NCI-H1092 (cell line): ENCODE measurements at places on chromosomes 1 and 21.

- DNase-seq = peak; percentile 25
Observed at GRCh38 chr1:22176258-22176657, 33.4 kb upstream of the WNT4 start.

DNA sequence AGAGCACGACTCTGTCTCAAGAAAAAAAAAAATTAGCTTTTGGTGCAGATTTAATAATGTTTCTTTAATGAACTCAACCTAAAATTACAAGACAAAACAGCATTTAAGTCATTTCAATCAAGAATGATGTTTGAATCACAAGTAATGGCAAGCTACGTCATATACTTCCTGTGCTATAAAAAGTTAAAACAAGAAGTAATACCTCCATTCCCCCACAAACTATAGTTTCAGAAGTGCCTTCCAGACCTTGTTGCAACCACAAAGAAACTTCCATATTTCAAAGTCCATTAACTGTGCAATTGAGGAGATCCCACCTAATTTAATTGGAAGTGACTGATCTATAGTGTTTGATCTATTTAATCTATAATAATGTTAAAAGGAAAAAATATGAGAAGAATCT lies 15.1 kb downstream of the NRDC start:
- no peak for DNase-seq

GRCh38 chr1:199561334-199561733 lies 466.2 kb upstream of the NR5A2 start:
- DNase-seq = no peak

DNA sequence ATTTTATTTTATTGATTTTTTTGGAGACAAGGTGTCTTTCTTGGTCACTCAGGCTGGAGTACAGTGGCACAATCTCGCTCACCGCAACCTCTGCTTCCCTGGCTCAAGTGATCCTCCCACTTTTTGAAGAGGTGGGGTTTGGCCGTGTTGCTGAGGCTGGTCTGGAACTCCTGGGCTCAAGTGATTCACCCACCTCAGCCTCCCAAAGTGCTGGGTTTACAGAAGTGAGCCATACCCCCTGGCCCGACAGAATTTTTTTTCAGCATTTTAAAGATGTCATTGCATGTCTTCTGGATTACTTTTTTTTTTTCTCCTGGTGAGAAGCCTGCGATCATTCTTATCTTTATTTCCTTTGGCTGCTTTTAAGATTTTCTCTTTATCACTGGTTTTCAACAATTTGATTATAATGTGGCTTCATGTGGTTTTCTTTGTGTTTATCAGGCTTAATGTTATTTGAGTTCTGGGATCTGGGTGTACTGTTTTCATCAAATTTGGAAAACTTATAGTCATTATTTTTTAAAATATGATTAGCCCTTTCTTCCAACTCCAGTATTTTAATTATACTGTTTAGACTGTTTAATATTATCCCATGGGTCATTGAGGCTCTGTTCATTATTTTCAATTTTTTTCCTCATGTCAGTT lies 23.1 kb upstream of the PTBP2 start:
- no peak for DNase-seq

DNA sequence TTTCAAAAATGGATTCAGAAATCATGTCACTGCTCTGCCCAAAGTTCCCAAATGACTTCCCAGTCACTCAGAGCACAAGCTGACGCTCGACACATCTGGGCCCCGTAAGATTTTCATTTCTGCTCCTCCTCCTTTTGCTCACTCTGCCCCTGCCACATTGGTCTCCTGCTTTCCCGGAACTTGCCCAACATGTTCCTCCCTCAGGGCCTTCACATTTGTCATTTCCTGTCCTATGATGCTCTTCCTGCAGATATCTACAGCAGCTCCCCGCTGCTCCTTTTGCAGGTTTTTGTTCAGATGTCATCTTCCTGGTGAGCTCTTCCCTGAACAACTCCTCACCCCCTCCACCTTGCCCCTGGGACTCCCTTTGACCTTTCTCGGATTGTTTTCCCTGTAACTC lies 58.5 kb upstream of the IVNS1ABP start:
- no peak for DNase-seq

DNA sequence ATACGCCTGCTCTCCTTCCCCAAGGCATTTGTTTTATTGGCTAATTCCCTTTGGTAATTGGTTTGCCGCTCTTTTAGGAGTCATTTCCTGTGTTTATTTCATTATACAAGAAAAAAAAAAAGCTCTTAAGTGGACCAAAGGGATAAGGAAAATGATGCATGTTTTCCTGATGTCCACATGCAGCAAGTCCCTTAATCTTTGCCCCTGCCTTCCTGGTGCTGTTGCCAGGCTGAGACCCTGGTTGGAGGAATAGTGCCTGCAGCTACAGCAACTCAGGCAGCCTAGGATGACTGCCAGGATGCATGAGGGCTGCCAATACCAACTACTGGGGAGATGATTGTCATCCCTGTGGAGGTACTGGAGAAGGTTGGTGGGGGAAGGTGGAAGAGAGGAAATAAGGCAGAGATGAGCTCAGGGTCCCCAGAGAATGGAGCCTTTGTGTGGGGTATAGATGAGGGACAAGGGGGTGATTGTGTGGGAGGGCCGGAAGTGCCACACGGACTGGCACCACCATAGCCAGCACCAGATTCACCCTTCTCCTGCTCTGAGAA lies 6.1 kb upstream of the GATAD2B start:
- DNase-seq = no peak

DNA sequence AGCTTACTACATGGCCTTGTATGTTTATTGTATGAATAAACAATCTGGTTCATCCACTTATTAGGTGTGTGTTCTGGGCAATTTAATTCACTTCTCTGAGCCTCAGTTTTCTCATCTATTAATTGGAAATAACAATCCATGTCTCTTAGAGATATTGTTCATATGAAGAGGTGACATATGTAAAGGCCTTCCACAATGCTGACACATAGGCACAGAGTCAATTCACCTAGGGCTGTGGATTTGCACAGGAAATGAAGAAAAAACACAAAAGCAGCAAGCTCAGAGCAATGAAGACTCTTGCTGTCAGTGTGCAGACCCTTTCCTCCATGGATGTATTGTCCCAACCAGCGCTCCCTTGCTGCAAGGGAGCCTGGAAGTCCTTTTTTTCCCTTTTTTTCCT lies 195.2 kb upstream of the CAMK1G start:
- DNase-seq = no peak

DNA sequence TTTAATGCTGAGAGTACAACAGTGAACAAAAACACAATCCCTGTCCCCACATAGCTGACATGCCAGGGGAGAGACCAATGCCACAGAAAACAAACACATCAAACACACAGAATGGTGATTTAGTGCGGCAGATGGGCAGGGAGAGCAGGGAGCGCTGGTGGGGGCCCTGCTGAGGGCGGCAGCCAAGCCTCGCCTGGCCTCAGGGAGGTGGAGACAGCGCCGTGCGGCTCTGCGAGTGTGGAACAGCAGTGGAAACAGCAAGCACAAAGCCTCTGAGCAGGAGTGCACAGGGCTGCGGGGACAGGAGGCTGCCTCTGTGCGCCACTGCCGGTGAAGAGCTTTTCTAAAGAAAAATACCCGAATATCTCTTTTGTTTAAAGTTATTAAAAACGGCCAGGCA lies 17.0 kb downstream of the MCM3AP start:
- no peak for DNase-seq

DNA sequence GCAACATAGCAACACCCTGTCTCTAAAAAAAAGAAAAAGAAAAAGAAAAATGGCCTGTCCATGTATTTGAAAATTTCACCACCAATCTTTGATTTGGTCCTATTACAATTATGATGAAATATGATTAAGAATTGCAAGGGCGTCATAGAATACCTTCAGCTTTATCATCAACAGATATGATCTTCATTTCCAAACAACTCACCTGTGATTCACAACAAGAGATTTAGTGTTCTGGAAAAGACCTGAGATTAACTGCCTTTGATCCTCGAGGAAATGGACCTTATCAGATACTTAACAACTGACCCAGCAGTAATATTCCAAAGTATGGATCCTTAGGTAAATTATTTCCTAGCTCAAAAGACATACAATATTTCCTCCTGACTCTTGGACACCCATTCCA lies 3.5 kb upstream of the GSTM4 start:
- DNase-seq = no peak

GRCh38 chr1:234219711-234220110 lies 153.5 kb upstream of the COA6 start:
- DNase-seq = no peak

- no peak for DNase-seq
Observed at GRCh38 chr1:217275655-217276398, 355.1 kb downstream of the GPATCH2 start.

DNA sequence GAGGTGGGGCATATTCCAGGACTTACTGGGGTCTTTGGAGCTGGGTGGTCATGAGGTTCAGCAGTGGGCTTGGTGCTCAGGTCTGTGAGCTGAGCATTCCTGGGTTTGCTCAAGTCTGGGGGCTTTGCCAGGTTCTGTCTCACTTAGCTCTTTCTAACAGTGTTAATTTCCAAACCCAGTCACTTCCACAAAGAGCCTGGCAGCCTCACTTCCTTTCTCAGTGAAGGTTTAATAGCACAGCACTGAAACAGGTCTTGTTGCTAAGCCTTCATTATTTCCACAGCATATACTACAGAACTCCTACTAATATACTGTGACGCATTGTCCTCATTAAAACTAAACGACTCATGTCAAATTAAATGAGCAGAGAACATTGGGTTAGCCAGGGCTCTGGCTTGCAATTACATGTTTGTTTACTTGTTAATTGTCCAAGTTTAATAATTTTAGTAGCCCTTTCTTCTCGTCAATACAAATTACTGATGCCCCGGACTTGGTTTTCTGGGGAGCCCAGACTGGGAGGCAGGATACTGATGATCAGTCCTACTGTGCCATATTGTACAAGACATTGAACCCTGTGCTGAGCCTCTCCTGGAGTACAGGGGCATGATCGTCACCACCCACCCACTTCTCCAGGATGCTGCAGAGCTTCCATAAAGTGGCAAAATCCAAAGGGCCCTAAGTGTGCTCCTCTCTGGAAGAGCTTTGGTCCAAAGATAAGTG lies 170.7 kb downstream of the IER5 start:
- no peak for DNase-seq

DNA sequence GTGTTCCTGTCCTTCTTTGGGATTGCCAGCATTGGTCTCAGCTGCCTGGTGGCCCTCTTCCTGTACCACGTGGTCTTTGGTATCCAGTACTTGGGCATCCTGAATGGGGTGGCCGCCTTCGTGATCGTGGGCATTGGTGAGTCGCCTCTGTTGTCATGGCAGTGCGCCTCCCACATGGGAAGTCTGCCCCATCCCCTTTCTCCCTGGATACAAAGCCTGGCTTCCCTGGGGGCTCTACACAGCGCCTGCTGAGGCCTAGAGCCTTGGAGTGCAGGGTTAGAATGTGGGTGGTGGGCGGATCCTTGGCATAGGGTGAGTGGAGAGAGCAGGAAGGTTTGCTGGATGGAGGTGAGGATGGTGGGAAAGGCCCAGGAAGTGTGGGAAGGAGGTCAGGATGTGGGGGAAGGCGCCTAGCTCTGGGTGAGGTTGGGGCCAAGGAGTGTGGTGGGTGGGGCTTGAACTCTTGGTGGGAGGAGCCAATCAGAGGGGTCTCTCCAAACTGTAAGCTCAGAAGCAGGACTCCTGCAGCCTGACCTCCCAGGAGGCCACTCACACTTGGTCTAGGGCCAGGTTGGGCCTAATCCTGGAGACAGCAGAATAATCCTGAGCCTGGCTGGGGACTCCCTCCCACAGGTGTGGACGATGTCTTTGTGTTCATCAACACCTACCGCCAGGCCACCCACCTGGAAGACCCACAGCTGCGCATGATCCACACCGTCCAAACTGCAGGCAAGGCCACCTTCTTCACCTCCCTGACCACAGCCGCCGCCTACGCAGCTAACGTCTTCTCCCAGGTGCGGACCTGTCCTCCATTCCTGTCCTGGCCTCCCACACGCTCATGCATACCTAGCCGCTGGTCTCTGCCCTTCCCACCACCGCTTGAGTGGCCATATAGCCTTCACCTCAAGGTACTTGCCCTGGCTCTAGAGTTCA lies 36.7 kb downstream of the DISP3 start:
- no peak for DNase-seq

- no peak for DNase-seq
Observed at GRCh38 chr1:162632217-162632666, at the start of gene DDR2. TSS of gene DDR2 (plus strand) at chr1:162632464. CDS start at chr1:162719064, 86,600 bp downstream.

DNA sequence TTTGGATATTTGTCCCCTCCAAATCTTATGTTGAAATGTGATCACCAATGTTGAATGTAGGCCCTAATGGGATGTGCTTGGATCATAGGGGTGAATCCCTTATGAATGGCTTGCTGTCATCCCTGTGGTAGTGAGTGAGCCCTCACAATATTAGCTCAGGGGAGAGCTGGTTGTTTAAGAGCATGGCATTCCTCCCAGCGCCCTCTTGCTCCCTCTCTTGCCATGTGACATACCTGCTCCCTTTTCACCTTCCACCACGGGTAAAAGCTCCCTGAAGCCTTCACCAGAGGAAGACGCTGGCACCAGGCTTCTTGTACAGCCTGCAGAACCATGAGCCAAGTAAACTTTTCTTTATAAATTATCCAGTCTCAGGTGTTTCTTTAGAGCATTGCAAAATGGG lies 305.6 kb downstream of the KCTD3 start:
- DNase-seq = no peak

DNA sequence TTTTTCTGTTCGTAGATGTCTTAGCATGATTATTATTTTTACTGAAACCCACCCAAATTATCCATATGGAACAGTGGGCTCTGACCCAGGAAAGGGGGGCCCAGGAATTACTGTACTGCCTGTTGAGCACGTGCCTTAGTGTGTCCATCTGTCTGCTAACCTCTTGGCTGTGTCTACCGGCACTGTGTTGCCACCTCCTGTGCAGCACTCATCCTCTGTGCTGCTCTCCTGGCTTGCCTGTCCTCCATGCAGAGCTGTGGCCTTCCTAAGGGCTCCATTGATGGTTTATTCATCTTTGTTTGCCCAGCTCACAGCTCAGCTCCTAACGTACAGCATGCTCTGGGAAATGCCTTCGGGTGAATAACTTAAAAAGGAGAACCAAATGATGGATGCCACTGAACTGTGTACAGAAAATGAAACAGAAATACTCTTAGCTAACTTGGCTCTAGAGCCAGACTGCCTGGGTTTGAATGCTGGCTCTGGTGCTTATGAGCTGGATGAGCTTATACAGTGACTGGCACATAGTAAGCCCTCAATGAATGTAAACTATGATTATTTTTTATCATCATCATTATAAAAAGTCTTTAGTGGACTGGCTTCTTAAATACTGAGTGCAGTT lies 11.4 kb upstream of the RPTN start:
- no peak for DNase-seq

GRCh38 chr1:36884801-36885200 lies 149.5 kb downstream of the GRIK3 start:
- DNase-seq = no peak

- DNase-seq = no peak
Observed at GRCh38 chr1:57311006-57311405, 112.9 kb downstream of the DAB1 start.

GRCh38 chr21:35016517-35017188 lies 32.4 kb downstream of the RUNX1 start:
- DNase-seq = no peak

DNA sequence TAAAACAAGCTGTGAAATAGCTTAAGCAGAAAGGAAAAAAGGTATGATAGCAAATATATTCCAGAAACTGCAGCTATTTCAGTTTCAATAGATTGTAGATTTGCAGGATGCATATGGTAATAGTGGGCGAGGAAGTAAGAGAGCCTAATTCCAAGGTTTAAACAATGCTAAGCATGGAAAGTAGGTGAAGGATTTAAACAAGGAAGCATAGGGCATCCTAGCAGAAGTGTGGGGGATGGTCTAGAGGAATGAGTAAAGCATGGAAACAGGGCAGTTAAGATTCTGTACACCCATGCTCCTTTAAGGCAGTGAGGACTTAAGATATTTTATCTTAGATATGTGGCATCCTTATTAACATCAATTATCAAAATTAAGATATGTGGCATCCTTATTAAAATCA lies 2.6 kb downstream of the IVNS1ABP start:
- no peak for DNase-seq

GRCh38 chr1:20712215-20712577 lies 5.6 kb downstream of the KIF17 start:
- no peak for DNase-seq
